Activated T-helper 2 cell treated with anti-CD3 and anti-CD28 coated beads, Interferon-gamma antibody, Interleukin-2, Interleukin-4, amounts not matched to agents 10 μg/mL and 5 μg/mL and 100 μg/mL, durations not matched to agents 14 hours and 24 hours and 36 hours (primary cell): ENCODE measurements at places on chromosomes 3 and 15. TPM values are rescaled to one million over a fixed set of nuclear protein-coding genes. Genes with fewer than 3 reads are reported as not detected.

- DNase-seq = no peak
These were observed 16.2 kb downstream of the CLRN1 start for GRCh38 chr3:150956376-150956775.

IQCF5 gene
- not detected in 2 replicates for total RNA-seq

DNA sequence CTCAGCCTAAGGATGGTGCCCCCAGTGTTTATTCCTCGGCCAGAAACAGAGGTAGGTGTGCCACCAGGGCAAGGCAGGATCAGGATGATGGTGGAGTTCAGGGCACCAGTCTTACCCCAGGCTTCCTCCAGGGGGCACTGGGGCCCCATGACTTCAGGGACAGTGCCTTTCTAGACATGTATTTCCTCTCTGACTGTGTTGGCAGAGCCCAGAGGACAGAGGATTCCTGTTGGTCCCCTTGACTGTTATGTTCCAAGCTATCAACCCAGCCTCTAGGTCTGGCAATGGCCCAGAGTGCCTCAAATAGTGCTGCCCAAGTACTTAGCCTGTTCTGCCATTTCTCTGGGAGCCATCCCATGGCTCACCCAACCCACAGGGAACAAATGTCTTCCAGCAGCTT lies 2.8 kb downstream of the HEMK1 start:
- peak; percentile 77 for DNase-seq

GRCh38 chr3:172132159-172132586 lies 92.8 kb downstream of the FNDC3B start:
- no peak for DNase-seq

DNA sequence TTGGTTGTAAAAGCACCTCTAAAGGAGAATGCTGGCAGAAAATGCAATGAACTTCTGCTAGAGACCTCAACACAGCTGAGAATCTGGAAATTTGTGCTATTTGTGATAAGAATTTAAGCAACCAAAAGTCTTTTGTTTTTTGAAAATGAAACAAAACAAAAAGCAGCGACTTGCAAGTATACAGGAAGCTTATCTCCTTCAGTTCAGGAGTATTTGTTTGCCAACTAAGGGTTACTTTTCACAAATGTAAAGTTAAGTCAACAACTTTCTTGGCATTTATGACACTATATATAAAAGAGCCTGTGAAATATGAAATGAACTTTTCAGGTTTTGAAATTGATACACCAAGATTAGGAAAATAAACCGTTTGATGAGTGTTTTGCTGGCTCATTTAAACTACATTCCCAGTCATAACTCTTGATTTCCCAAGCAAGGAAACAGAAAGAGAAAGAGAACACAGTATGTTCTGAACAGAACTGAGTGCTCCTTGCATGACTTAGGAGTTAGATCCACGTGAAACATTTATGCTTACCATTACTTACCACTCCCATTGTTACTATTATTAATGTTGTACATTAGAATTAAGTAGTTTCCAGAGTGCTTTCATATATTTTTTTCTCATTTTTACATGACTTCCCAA lies 92.3 kb upstream of the COL8A1 start:
- DNase-seq = no peak

DNA sequence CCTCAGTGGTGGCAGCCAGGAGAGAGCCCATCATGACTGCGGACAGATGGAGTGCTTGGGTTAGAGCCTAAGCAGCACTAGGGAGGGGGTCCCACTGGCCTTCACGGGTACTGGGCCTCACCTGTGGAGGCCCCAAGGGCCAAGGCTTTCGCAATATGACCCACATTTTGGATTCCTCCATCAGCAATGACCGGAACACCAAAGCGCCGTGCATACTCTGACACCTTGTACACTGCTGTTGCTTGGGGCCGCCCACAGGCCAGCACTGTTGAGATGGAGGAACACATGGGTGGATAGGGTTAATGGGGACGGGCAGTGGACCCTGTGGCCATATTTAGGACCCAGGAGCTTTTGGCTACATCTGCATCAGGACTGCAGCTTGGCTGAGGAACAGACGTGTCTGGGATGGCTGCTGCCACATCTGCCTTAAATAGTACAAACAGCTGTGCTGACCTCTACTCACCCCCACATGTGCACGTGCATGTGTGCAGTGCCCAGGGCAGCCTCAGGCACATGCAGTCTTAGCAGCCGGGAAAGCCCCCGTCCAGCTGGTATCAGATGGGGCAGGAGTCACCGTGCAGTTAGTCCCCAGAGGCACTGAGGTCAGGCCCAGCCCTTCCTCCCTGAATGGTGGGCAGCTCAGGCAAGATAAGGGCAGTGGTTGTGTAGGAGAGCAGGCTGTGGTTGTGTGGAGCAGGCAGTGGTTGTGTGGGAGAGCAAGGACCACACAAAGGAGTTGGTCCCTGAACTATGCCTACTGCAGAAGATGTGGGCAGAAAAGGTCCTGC lies 3.3 kb downstream of the NDUFAF3 start:
- DNase-seq = no peak

GRCh38 chr15:74892313-74892712 lies 2.5 kb downstream of the MPI start:
- no peak for DNase-seq

DNA sequence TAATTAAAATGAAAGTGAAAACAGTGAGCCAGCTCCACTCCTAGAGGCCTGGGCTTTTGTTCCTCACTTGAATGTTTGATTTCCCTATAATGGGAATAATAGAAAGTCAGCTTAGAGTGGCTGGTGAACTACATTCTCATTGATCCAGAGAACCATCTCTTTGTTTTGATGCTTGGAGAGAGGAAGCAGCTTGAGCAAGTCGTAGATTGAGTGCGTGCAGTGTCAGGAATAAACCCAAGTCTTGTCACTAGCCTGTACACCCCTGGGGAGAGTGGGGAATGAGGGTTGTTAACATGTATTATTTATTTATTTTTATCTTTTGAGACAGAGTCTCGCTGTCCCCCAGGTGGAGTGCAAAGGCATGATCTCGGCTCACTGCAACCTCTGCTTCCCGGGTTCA lies 885 bp upstream of the LSG1 start:
- no peak for DNase-seq

- DNase-seq = no peak
These were observed 191.1 kb downstream of the PDZRN3 start for GRCh38 chr3:73433687-73434086.

GRCh38 chr15:63109920-63110319 lies 11.7 kb upstream of the LACTB start:
- no peak for DNase-seq

DNA sequence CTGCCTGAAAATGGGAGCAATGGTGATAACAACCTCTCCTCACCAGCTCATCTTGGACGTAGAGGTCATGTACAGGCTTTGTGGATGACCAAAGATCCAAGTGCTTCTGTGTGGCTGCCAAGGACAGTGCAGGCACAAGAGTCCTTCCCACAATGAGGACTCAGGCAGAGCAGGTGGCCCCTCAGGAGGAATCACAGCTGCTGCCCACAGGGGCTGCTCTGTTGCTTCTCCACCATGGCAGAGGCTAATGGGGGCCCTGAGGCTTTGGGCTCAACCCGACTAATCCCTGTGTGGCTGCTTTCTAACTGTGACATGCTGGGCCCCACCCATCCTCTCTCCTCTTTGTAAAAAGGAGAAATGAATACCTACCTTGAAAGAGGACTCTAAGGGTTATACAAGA lies 58.1 kb upstream of the MRPS22 start:
- no peak for DNase-seq

DNA sequence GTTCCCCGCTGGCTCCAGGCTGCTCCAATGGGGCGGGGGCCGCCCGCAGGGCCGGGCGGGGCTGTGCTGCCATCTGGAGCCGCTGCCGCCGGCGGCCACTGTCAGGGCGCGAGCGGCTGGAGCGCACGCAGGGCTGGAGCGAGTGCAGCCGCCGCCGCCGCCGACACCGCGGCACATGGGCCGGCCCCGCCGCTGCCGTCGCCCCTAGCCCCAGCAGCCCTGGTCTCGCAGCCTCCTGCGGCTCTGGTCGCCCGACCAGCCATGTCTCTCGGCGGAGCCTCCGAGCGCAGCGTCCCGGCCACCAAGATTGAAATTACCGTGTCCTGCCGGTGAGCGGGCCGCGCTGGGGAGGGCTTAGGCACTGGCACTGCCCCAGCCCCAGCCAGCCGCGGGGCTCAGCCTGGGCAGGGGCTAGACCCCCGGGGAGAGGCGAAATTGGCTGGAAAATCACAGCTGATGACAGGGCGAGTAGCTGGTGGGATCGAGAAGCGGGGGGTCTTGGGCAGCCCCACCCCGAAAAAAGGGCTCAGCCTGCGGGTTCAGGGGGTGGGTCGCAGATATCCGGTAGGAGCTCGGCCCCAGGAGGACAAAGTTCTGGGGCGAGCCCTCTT lies at the start of gene CPNE9:
CPNE9 (plus strand) TSS at position 98 of the 611 bp plus-strand sequence; CDS start at position 262, 164 bp downstream.
- no peak for DNase-seq

- no peak for DNase-seq
These were observed 20.0 kb upstream of the TRH start for GRCh38 chr3:129954514-129954913.

DNA sequence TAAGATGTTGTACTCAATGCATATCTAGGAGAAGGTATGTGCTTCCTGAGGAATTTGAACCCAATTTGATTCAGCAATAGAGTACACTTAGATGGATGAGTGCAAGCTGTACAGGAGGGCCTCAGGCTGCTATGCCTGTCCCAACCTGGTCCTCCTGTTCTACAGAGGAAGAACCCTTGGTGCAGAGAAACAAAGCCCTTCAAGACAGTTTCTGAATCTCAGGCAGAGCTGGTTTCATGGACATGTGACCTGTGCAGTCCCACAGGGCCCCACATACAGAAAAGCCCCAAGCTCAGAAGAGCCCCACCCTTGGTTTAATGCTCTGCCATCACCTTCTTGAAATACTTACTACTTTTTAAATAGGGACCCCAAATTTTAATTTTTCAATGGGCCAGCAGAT lies 15.3 kb downstream of the FOXP1 start:
- no peak for DNase-seq

- DNase-seq = no peak
These were observed 153.1 kb downstream of the VGLL3 start for GRCh38 chr3:86837871-86838270.

DNA sequence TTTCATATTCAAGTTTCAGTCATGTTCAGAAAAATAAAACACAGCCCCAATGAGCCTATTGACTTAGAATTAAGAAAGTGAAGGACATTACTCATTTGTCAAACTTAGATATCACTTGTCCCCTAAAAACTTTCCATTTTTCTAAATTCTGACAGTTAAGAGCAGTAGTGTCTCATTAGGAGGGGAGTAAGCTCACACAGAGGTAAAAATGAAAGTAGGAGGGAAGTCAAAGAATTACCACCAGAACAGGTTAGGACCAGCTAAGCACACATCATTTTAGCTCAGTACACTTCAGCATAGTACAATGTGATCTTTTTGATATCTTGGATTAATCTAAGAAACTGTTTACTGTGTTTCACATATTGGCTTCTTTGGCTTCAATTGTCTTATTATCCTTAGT lies 64.3 kb downstream of the OSTN start:
- DNase-seq = no peak

GRCh38 chr3:37630441-37630840 lies 231.2 kb upstream of the CTDSPL start:
- no peak for DNase-seq

- no peak for DNase-seq
These were observed 163.6 kb downstream of the ECT2 start for GRCh38 chr3:172913911-172914655.

PLSCR5 gene
- total RNA-seq = not detected in 2 replicates

DNA sequence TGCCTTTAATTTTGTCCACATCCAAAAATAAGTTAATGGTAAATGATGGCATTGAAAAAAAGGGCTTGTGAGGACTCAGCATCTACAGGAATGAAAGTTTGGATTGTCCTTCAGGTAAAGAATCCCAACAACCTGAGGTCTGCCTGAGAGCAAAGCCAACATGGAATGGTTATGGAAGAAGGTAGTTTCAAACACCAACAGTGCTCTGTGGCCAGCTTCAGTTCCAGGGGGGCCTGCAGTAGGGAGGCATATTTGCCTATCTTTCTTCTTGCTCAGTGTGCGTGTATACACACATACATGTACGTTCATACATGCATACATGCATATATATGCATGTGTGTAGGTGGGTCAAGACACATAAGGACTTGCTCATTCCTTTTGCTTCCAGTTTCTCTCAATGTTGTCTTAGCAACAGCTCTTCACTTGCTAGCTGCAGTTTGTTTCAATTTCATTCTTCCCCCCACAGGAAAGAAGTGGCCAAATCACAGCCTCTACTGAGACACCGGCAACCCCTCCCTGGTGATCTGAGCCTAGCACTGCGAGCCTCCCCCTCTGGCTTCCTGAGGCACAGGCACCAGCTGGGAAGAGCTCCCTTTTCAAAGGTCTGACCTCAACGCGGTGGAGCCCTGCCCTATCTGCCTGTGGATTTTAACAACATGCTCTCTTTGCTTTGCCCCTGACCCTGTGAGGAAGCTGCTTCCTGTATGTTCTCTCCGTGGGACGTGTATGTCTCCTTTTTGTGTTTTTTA lies 146.2 kb downstream of the KLF13 start:
- peak; percentile 69 for DNase-seq

DNA sequence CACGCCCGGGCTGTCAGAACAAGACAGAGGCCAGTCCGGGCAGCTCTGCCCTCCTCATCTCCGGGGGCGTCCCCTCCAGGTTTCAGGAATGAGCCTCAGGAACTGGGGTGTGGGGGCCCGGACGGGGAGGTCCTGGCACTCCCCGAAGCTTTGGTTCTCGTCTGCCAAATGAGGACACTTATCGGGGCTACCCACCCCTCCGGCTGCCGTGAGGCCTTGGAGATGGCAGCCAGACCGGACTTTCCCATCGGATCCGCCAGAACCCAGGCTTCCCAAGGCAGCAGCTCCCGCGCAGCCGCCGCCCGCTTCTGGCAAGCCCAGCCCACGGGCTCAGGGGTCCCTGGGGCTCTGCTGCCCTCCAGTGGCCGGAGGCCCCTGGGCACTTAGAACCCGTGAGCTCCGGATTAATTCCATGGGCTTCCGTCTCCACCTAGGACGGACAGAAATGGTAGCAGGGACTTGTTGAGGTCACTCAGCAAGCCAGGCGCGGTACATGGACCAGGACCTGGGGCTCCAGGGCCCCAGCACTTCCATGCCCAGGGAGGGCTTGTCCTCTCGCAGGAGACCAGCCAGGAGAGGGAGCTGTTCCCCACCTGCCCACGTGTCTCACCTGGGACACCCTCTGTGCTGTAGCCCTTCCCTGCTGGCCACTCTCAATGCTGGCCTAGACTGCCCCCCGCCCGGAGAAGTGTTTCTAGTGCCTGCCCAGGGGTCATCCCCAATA lies 89.4 kb downstream of the LINGO1 start:
- peak; percentile 66 for DNase-seq

DNA sequence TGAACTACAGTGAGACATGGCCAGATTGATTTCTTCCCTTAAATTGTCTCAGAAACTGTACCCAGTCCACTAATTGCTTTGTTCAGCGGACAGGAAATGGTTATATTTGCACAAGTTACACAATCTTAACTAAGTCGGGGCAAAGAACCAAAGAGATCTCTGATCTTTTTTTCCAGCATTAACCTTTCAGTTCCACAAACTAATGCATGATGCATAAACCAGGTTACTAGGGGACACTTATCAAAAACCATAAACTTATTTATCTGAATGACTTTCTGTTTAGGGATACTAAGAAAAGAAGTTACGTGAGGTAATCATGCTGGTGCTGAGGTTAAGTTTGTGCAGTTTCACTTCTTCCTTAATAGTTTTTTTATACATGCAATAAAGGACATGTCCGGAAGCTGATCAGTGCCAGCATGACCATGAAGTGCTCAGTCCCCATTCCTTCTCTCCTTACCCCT lies 22.4 kb downstream of the FNDC3B start:
- no peak for DNase-seq
